HCEC 1CT (cell line): ENCODE measurements at places on chromosomes 5 and 9.

GRCh38 chr5:135072387-135073281 lies 38.6 kb upstream of the PITX1 start:
- DNase-seq: no peak

DNA sequence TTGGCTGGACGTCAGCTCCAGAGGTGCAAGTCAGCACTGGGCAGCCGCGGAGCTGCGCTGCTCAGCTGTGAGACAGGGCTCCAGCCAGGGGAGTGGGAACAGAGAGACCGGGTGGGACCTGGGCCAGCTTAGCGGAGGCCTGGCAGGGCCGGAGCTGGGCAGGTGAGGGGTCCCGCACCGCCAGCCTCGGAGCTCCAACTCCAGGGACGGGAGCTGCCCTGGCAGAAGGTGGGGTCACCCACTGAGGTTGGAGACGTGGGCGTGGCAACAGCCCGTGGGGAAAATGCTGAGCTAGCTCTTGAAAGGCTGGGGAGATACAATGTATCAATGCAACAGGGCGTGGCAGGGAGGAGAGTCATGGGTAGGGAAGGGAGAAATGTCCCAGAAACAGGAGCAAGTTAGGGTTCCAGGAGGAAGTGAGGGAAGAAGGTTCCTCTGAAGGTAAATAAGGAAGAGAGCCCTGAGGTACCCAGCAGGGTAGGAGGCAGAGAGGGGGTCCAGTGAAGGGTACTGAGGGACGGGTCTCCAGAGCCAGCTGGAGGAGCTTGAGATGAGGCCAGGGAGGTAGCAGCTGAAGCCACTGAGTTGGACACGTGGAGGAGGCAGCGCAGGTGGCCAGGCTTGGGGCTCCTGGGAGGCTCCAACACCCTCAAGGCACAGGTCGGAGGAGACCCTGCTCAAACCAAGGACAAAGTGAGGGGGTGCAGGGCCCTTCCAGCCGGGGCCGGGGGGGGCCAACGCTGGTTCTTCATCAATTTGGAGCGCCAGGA lies 736 bp upstream of the NKD2 start:
- no peak for DNase-seq

DNA sequence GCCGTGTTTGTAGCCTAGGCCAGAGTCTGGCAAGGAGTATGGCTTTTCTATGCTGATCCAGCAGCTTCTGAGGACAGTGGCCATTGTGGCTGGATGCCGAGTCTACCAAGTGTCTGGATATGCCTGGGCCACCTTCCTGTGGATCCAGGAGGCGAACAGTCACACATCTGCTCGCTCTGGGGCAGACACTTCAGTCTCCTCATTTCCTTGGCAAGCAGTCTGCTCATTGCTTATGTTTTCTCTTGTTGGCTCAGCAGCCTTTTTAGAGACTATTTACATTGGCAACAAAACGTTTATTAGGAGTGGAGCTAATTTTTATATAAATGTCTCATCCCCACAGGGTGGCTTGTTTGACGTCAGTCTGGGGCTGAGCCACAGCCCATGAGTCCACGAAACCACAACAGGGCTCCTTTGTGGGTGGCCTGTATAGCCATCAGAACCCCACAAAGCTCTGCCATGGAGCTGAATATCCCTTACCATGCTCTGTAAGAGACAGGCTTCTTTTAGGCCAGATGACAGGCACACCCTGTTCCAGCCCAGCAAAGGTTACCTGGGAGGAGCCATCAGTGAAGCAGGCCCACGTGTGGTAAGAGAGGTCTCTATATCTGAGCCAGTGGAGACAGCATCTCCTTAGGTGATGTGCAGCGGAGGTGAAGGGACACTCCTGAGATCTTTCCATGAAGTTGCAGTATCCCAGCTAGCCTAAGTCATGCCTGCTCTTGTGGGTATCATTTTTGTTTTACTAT lies 221.7 kb downstream of the DIRAS2 start:
- no peak for DNase-seq

GRCh38 chr9:95649801-95650213 lies 133.0 kb upstream of the PTCH1 start:
- no peak for DNase-seq
